Activated CD4-positive, CD25-positive, alpha-beta regulatory T cell treated with anti-CD3 and anti-CD28 coated beads, Interleukin-2, amount 50 U/mL, for 24 hours (primary cell): ENCODE measurements at places on chromosomes 12 and 14.

DNA sequence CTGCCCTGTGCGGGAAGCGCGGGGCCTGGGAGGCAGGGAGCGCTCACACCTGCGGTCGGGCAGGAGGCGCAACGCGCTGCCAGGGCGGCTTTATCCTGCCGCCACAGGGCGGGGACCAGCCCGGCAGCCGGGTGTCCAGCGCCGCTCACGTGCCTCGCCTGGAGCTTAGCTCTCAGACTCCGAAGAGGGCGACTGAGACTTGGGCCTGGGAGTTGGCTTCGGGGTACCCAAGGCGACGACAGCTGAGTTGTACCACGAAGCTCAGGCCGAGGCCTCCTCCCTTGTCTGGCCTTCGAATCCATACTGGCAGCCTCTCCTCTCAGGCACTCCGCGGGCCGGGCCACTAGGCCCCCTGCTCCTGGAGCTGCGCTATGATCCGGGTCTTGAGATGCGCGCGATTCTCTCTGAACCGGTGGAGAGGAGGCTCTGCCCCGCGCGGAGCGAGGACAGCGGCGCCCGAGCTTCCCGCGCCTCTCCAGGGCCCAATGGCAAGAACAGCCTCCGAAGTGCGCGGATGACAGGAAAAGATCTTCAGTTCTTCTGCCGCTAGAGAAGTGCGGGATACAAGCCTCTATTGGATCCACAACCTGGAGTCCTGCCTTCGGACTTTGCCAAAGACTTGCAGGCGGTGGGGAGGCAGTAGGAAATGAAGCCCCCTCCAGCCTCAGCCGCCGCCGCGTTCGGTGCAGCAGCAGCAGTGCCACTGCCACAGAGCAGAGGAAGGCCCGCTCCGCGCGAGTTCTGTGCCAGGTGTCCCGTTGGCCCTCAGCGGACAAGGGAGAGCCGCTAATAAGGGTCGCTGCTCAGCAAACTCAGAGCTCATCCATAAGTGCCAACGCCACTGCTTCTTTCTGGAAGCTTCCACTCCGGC is 6.8 kb downstream of the SIX1 start:
- ATAC-seq = no peak

- ATAC-seq = no peak
Measured at GRCh38 chr12:38919191-38919590, 13.8 kb upstream of the CPNE8 start.

DNA sequence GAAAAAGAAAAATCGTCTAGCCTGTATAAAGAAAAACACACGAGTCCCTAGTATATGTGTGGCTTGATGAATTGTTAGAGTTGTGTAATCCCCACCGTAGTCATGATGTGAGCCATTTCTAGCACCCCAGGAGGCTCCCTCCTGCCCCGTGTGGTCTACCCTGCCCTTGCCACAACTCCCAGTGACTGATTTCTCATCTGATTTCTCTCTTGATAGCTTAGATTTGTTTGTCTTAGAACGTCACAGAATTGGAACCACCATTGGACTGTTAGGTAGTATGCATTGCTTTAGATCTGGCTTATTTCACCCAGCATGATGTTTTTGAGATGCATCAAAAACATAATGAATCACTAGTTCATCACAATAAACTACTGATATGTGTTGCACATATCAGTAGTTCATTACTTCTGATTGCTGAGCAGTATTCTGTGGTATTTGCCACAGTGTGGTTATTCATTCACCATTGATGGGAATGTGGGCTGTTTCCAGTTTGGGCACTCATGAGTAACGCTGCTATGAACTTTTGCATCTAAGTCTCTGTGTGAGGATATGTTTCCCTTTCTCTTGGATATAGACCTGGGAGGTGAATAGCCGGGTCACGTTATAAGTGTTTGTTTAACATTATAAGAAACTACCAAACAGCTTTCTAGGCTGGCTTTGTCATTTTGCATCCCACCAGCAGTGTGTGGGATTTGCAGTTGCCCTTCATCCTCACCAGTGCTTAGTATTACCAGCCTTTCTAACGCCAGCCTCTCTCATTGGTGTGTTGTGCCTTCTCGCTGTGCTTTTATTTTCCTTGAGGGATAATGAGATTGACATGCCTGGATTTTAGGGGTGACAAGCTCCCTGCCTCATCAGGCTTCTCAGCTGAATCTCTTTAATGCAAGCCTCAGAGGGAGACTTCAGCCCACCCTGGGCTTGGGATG is 31.9 kb upstream of the NCOR2 start:
- peak; percentile 71 for ATAC-seq

DNA sequence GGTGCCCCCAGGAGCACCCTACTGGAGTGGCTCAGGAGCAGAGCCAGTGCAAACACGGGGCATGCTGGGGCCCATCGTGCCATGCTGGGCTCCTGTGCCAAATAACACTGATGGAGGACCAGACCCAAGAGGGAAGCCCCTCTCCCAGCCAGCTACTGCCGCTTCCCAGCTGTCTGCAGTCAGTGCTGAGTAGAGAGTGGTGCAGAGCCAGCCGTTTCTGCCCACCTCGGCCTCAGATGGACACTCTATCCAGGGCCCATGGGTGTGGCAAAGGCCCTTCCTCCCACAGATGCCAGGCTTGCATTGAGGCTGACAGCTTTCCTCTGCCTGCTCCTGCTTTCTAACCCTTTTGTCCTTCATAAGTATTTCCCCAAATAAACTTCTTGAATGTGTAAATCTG is 13.2 kb downstream of the CLBA1 start:
- ATAC-seq = no peak

DNA sequence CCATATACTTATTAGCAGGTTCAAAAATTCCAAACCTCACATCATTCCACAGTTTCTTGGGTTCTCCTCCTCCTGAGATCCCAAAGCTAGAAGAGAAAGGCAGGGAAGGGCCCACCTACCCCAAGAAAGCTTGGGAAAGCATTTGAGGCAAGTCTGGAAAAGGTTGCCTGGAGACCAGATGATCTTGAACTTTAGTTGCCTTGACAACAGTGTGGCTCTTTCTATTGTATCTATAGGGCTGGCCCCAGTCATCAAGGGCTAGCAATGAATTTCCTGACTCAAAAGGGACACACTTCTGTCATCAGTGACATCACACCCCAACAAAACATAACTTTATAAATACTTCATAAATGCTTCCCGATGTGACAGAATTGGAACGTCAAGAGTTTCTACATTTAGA is 40.0 kb downstream of the ZFYVE1 start:
- ATAC-seq = no peak
